ENCODE measurements at places on chromosomes 1 and 21. TPM values are rescaled to one million over a fixed set of nuclear protein-coding genes. Genes with fewer than 3 reads are reported as not detected.

GRCh38 chr1:95176861-95177260 lies 57.1 kb upstream of the RWDD3 start:
- DNase-seq = no peak

DNA sequence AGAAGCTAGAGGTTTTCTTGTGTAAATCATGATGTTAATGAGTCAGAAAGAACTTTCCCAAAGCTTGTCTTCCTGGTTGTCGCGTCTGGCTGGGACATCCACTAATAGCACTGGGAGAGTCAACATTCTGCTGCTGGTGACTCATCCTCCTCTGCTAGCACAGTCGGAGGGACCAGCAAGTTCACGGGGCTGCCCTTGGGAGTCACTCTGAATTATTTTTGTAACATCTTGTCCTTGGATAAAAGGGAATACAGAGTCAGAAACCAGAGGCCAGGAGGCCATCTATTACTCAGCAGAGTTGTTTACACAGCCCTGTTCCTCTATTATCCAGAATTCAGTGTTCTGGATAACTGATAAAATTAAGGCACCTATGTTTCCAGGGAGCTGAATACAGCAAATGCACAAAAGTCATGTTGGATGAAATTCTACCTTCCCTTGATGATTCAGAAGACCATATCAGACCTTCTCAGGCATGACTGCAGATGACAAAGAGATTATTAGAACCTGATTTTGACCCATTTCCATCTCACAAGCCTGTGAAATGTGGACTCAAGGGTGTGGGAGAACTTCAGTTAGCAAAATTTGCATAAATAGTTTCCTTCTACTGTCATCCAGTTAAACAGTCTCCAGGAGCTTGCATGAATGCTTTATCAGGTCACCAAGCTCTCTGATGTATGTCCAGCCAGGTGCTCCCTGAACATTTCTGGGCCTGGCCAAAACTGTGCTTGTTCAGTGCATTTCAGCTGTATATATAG lies 68.1 kb downstream of the JAK1 start:
- peak; percentile 85 for DNase-seq

- DNase-seq = peak; percentile 55
Measured at GRCh38 chr1:17012775-17013490, 1.2 kb upstream of the ATP13A2 start.

- DNase-seq = no peak
Measured at GRCh38 chr1:19229828-19230325, 19.8 kb upstream of the UBR4 start.

GRCh38 chr1:29322861-29323585 lies 86.7 kb downstream of the PTPRU start:
- no peak for DNase-seq

DNA sequence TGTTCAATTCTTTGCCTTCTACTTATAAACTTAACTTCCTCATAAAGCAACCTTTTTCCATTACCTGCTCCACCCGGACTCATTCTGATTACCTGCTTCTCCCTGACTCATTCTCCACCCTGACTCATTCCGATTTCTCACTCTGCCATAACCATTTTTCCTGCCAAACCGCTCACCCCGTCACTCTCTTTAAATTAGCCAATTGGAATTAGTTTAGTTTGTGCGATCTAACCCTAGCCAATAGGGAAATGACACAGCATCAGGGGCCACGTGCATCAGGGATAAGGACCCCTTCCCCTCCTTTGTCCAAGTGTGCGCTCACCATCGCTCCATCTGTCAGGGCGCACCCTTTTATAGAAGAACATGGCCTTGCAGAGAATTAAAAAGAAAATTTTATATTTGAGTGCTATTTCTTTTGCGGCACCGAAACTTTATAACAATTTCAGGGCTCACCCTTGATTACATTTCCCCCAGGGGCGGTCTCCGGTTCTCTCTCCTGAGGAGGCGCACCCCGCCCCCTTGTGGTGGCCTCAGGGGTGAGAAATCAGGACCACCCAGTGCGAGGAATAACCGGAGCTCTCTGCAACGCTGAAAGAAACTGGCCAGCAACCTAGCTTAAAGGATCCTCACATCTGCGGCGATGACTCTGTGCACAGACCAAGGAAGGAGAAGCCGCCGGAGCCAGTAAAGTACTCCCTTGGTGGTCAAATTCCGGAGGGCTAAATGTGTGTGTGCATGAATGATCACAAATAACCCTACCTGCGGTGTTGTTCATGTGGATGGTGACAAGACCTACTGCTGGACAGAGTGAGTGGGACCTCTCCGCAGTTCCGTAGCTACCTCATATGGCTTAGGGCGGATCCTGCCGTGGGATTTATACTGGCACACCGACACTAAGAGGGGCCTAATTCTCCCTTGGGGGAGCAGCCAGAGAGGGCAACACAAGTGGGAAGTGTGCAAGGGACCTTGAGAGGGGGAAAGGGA lies 30.3 kb upstream of the CBR3 start:
- no peak for DNase-seq

DNA sequence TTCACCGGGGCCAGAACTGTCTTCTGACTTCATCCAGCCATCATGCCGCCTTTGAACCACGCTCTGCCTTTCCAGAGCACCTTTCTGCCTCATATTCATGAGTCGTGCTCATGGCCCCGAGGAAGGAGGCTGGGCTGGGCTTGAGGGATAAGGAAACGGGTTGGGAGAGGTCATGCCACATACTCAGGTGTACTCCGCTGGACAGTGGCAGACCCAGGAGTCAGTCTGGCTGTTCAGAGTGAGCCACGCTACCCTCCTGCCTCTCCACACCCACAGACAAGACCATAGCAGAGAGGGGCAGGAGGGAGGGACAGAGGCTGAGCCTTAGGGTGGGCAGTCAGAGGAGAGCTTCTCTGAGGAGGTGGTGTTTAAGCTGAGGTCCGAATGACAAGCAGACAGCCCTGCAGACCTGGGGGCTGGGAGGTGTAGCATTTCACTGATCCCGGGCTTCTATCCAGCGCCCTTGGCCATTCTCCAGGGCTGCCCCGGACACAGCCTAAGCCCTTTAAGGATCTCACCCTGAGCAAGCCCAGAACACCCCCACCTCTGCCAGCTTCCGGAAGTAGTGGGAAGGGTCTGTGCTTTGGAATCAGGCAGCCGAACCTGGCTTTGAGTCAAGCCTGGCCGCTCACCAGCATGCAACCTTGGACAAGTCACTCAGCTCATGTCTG lies 102.3 kb downstream of the LACTBL1 start:
- DNase-seq = no peak

GRCh38 chr1:50902419-50902818 lies 57.6 kb downstream of the FAF1 start:
- no peak for DNase-seq

Gene PKN2
- total RNA-seq = 22.4 TPM

Gene CRYAA
- total RNA-seq = not detected

Gene OLIG2
- 0.06 TPM for total RNA-seq
